ENCODE measurements at places on chromosomes 6 and 20.

- DNase-seq, result no peak
These were observed 87.5 kb downstream of the CRYBG1 start for GRCh38 chr6:106448000-106448426.

DNA sequence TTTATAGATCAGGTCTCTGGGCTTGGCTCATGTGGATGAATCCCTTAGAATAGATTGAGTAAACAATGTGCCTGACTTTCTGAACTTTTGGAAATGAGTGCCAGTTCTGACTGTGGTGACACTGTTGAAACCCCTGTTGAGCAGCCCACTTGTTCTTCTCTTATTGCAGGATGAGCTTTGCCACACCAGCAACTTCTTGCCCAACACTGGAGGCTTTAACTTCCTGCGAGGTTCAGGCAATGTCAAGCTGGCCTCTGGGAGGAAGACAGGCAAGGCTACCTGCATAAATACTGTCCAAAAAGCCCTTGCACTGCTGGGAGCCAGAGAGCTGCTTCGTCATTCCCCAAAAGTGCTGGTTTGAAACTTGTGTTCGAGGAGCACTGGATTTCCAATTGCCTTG is 32.8 kb upstream of the SMIM8 start:
- no peak for DNase-seq

DNA sequence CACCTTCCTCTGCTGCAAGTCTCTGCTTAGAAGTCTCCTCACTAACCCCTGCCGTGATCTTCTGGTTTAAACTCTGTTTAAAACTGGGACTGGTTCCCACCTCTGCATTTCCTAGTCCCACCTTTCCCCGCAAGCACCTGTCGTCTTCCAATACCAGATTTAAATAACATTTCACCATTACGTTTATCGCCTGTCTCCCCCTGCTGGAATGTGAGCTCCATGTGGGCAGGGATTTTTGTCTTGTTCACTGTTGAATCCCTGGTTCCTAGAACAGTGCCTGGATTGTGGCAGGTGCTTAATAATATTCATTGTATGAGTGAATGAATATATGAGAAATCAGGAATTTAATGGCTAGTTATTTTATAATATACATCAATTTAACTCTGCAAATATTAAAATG is 2.7 kb downstream of the GUCA1A start:
- no peak for DNase-seq

GRCh38 chr20:24337551-24337950 is 131.9 kb upstream of the SYNDIG1 start:
- no peak for DNase-seq

DNA sequence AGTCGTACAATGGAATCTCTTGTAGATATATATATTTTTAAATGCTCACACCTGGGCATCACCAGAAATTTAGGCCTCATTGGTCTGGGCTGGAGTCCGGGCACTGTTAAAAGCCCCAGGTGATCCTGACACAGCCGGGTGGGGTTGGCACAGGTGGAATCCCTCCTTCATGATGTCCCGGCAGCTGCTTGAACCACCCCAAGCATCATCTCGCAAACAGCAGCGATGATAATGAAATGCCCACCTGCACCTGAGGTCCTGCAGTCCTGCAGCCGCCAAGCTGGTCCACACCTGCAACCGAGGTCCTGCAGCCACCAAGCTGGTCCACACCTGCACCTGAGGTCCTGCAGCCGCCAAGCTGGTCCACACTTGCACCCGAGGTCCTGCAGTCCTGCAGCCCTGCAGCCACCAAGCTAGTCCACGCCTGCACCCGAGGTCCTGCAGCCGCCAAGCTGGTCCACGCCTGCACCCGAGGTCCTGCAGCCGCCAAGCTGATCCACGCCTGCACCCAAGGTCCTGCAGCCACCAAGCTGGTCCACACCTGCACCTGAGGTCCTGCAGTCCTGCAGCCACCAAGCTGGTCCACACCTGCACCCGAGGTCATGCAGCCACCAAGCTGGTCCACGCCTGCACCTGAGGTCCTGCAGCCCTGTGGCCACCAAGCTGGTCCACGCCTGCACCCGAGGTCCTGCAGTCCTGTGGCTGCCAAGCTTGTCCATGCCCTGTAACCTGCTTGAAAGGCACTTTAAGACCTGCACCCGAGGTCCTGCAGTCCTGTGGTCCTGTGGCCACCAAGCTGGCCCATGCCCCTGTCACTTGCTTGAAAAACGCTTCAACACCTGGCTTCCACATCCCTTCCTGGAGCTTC is 261.2 kb downstream of the DLL1 start:
- DNase-seq, result no peak

DNA sequence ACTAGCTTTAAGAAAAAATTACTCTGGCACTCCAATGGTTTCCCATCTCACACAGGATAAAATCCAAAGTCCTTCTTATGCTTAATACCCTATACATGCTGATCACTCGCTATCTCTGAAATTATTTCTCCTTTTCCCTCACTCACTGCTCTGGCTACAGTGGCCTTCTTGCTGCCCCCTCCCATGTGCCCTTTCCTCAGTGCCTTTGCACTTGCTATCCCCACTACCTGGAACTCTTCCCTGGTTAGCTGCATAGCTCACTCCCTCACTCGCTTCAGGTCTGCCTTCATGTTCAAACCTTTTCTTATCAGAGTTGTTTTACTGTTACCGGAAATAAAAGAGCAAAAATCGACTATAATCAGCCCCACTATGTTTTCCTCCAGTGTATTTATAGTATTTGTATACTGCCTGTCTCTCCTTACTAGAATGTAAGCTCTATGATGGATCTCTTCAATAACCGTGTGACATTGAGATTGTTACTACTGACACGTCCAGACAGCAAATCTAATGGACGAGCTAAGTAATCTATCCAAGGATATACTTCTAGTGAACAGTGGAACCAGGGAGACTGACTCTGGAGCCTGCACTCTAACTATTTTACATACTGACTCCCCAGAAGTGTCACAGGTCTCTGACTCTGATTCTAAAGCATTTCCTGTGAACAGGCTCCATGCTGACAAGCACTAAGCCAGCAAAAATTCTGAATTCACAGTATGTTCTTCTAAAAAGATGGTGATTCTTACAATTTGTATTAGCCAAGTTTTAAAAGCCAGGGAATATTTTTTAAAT is 25.1 kb downstream of the FKBP5 start:
- DNase-seq, result peak; percentile 25

DNA sequence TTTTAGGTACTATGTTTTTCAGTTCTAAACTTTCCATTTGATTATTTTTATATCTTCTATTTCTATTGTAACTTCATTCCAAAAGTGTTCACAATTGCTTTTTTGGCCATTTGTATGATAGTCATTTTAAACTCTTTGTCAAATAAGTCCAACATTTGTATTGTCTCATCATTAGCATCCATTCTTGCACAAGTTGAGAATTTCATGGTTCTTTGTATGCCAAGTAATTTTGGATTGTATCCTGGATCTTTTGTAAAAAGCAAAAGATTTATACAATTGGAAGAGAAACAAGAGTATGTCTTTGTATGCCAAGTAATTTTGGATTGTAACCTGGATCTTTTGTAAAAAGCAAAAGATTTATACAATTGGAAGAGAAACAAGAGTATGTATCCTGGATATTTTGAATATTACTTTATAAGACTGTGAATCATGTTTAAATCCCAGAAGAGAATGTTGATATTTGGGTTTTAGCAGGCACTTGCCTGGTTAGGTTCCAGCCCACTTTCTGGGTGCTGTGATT is 36.9 kb upstream of the NT5E start:
- no peak for DNase-seq

DNA sequence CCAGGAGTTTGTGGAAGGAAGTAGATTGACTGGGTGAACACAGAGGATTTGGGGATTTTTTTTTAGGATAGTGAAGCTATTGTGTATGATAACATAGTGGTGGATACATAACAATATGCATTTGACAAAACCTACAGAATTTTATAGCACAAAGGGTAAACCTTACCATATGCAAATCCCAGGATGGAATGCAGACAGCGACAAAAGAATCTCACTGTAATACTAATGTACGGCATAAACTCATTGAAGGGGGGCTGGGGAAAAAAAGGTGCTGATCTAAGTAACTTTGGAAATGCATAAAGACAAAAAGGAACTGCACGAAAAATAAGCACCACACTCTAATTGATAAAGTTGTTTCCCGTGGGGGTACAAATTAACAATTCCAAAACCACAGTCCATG is 15.2 kb upstream of the PLAGL1 start:
- DNase-seq, result no peak

DNA sequence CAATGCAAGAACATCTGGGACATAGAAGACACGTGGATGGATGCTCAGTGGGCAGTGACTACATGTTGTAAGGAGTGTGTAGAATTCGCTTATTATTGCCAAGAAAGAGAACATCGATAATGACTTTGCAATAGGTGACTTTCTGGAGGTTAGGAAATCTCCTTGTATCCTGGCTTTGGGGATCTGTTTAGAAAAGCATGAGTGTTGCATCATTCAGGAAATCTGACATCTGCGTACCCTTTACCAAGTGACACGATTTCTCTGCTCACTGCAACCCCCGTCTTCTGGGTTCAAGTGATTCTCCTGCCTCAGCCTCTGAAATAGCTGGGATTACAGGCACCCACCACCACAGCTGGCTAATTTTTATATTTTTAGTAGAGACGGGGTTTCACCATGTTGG is 23.2 kb downstream of the RIN2 start:
- no peak for DNase-seq

DNA sequence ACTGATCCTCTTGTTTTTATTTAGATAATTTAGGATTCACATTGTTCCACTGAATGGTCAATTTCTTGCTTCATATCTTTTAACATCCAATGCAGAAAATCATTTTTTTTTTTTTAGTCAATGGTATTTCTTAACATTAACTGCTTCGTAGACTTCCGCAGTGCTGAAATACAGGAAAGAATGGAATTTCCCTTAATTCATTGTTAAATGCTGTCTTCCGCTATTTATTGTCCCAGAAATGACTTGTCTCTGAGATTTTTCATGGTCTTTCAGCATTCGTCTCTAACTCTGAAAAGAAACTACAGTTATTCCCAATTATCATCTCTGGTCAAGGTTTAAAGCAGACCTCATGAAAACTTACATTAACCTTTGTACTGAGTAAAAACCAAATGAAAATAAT is 1029.1 kb upstream of the MANEA start:
- DNase-seq, result no peak

DNA sequence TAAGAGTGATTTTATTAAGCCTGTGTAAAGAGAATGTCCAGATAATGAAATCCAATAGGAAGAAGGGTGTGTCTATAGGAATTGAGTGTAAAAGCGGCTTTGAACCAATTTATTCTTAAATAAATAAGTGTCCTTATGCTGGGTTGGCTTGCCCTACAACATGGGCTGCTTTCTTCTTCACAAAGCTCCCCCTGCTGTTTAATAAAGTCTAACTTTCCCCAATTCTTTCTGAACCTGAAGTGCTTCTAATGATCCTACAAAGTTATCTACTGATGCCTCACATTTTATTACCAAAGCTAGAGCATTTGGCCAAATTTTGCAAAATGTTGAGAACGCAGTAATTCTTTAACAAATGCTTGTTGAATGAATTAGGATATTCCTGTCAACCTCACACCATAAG is 36.3 kb upstream of the SIRT5 start:
- DNase-seq, result peak; percentile 24

GRCh38 chr6:166955121-166955864 is 1.1 kb downstream of the RNASET2 start:
- no peak for DNase-seq

DNA sequence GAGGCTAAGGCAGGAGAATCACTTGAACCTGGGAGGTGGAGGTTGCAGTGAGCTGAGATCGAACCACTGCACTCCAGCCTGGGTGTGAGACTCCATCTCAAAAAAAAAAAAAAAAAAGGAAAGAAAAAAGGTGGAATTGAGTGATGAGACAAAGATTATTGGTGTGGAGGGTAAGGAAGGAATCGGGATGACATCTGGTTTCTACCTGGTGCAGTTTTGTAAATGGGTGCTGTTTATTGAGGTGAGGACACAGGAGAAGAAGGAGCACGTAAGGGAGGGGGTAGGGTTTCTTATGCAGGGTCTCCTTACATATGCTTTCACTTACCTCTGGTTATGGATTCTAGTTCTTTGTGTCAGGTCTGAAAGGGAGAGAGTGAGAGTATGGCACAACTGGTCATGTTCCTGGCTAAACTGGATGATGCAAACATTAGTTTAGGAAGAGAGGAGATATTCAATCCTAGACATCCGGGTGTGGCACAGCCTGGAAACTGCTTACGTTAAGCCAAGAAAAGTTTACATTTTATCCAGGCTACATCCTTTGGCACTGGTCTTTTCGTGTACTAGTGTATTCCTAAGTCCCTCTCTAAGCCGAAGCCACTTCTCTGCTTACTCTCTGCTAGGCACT is 5.4 kb downstream of the RALY start:
- DNase-seq, result no peak

DNA sequence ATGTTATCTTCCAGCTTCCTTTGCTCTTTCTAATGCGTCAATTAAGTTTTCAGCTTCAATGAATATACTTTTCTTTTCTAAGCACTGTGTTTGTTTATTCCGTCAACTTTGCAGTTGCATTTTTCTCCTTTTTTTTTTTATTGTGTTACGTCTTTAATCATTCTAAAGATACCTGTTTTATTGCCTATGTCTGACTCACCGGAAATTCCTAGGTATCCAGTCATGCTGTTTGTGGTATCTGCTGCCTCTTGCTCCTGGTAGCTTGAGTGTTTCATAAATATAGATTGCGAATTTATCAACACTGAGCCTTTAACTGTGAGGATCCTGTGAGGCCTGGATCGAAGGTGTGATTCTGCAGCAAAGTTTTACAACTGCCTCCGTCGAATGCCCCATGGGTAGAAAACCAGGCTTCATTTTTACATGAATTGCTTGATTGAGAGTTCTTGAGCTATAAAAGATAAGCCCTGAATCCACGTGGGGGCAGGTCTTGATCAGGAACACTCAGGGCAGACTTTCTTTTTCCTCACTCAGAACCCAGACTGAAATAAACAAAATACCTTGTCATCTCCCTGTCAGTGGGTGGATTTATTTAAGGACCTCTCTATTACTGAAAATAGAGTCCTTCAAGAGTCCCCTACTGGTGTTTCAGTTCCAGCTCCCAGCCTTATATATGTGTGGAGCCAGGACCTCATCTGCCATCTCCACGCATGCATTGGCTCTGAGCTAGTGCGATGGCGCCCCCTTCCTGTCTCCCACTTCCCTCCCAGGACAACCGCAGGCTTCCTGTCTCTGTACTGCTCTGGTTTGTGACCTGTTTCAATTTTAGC is 60.1 kb upstream of the LRRC1 start:
- DNase-seq, result peak; percentile 52

DNA sequence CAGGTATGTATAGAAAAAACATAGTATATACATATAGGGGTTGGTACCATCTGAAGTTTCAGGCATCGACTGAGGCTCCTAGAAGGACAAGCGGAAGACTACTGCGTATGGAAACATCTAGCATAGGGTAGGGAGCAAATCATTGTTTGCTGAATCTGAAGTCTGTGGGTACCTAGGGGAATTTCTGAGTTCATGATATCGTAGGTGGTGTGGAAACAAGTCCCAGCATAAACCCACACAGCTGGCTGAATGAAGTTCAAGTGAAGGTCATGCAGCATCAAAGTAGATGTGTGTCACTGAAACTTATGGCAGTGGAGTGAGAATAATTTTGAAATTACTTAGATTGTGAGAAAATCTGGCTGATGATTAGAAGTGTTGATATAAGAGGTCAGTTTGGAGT is 39.4 kb downstream of the MAP7 start:
- no peak for DNase-seq

GRCh38 chr20:50865591-50865990 is 65.6 kb downstream of the ADNP start:
- DNase-seq, result no peak

- DNase-seq, result no peak
These were observed 6.3 kb downstream of the DSTN start for GRCh38 chr20:17576215-17576614.
